Tongue (tissue), 3 donors: ENCODE measurements at places on chromosomes 4 and X. TPM values are rescaled to one million over a fixed set of nuclear protein-coding genes. Genes with fewer than 3 reads are reported as not detected.

DNA sequence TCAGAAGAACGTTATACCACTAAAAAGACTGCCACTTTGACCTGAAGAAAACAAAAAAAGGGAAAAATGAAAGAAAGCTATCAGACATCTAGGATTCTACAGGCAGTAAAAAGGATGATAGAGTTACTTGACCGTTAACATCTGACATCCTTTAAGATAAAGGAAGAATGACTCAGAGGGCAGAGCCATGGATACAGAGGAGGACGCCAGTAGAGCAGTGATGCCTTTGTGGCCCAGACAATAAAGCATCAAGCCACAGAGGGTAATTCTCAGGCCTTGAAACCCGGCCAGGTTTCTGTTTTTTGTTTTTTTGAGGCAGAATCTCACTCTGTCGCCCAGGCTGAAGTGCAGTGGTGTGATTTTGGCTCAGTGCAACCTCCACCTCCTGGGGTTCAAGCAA is 9.5 kb upstream of the BEX1 start:
- no peak for DNase-seq

DNA sequence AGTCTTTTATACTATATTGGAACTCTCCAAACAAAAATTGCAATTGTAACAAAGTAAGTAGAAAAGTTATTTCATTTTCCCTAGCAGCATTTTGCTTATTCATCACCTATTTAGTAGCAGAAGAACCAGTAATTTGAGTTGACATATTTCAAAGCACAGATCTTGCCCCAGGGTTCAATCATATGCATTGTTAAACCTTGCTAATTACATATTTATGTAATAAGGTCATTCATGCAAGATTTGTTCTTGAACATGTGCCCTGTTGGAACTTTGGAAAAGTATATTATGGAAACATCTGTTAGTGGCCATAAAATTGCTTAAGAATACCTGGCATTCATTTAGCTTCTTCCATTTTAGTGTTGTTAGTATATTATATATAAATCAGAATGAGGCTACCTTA is 191.7 kb downstream of the TLL1 start:
- peak; percentile 19 for DNase-seq

HELT gene
- not detected for total RNA-seq

NLGN4X gene
- 11.3 TPM for total RNA-seq

MEPE gene
- total RNA-seq: not detected

DNA sequence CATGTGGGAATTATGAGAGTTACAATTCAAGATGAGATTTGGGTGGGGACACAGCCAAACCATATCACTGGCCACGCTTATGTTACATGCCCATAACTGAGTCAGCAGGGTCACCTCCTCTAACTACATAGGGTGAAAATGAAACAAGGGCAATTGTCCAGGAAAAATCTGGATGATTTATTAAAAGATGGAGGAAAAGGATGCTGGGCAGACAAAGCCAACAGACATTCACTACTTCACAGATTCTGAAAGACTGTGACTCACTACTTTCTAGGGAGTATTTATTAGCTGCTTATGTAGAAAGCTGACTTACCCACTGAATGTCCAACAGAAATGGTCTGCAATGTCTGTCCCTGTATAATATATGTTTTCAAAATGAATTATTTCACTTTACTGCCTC is 72.4 kb downstream of the APBB2 start:
- peak; percentile 11 for DNase-seq

DNA sequence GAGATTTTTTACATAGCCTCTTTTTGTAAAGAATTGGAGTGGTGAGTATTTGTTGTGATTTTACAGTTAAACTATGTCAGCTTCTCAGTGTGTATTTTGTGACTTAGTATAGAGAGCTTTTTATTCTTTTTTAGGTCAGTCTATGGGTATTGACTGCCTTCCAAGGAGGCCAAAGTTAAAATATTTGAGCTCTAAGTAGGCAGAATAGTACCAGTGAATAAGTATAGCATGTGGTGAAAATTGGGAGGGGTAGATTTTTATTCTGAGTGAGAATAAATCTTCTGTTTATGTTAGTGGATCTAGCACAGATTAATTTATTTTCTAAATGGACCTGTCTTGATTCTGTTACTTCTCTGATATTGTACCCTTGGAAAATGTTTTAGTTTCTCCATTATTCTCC is 37.5 kb downstream of the HERC3 start:
- DNase-seq: no peak

RAB39B gene
- 0.51 TPM for total RNA-seq

- peak; percentile 19 for DNase-seq
Measured at GRCh38 chr4:17688011-17688441, 73.6 kb downstream of the MED28 start.

DNA sequence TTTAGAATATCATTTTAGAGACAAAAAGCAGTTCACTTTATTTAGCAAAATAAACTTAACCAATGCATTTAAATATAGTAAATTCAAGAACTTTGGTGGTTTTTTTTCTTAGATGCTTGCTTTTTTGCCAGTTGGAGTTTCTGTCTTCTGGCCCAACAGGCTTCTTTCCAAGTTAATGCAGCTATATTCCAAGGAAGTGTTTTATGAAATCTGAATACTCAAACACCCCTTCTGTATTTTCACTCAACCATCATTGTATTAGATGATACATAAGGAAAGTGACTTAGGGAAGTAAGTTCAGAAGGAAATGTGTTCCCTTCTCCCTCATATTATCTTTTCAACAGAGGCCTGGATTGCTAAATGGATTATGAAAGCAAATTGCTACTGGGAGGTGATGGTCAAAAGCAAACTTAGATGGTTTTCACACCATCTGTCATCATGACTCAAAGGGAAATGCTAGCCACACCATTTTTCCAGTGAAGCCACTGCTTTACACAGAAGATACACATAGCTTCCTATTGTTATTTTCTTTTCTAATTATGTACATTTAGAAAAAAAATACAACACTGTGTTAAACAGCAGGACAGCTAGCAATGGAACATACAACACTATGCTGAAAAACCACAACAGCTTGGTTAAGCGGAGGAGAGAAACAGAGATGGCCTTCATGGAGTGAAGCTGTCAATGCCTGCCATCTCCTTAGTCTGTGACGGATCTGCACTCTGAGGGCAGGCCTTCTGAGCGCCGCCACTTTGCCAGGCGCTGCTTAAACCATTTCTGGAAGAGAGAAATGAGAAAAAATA is 32.9 kb downstream of the HOPX start:
- DNase-seq: peak; percentile 28

DNA sequence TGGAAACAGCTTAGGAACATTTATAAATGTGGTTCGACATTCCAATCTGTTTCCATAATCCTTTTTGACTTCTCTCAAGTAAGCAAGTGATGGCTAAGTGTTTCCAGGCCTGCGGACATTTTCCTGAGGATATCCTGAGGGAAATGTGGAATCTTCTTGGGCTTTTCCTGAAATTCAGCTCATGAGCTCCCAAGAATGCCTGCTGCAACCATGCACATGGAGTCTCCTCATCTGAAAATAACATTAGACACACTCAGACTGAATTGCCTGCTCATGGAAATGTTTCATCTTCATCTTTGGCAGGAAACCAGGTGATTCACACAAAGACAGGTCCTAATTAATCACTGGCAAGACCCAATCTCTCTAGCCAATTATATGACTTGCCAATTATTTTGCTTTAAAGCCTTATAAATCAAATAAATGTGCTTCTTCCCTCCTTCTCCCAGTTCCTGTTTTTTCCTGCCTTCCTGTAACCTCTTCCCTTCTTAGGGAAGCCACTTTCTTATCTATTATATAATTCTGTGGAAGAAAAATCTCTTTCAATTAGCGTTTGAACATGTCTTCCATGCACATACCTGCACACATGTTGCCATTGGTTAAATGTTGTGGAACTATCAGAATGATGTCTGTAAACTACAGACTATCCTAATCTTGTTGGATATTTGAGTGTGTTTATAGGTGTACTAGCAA is 104.6 kb upstream of the MXRA5 start:
- peak; percentile 56 for DNase-seq

DNA sequence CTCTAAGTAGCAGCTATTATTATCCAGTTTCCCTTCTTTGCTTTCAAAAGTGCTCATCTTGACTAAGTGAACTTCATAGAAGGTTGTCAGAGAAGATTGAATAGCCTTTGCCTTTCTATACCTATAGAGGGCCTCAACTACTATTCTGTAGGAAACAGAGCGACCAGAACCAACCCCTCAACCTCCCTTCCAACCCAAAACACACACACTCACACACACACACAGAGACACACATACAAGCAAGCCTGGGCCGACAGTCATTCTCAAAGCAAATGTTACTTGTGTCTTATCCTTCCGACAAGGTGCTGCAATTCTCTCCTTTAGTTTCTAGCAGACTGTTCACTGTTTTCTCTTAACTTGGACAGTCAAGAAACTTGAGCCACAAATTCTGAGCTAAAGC is 201.6 kb downstream of the DCTD start:
- no peak for DNase-seq

- DNase-seq: no peak
Measured at GRCh38 chr4:71446479-71447081, 107.8 kb downstream of the SLC4A4 start.
